Activated CD4-positive, alpha-beta T cell treated with anti-CD3 and anti-CD28 coated beads, Interleukin-2, amount 10 ng/mL, durations not matched to agents 7 days and 5 days (primary cell): ENCODE measurements at places on chromosomes 16 and 17. TPM values are rescaled to one million over a fixed set of nuclear protein-coding genes. Genes with fewer than 3 reads are reported as not detected.
A peak's percentile ranks its signal among the peaks of the same experiment; 100 is the strongest.

KRTAP9-8 gene
- total RNA-seq = not detected

DNA sequence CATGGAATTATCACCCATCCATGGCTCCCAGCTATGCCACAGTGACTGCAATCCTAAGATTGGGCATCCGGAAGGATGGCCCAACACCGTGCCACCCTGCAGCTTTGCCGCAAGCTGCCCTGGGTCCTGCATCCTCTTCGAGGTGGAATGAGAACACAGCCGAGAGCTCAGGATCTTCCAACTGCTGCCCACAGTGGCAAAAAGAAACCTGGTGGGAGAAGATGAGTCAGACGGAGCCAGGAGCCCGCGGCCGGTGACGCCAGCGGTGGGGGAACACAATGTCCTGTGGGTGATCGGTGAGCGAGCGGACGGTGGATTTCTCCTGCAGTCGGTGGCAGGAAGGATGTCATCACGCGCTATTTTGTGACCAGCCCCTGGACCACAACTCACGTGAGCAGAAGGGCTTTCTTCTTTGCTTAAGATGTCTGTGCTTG lies 20.1 kb downstream of the CD7 start:
- H3K27ac ChIP-seq = peak overlapping the region; percentile 100
- no peaks in the 10 kb centered on the region for H3K27me3 ChIP-seq
- H3K4me3 ChIP-seq = peak overlapping the region; percentile 90

DNA sequence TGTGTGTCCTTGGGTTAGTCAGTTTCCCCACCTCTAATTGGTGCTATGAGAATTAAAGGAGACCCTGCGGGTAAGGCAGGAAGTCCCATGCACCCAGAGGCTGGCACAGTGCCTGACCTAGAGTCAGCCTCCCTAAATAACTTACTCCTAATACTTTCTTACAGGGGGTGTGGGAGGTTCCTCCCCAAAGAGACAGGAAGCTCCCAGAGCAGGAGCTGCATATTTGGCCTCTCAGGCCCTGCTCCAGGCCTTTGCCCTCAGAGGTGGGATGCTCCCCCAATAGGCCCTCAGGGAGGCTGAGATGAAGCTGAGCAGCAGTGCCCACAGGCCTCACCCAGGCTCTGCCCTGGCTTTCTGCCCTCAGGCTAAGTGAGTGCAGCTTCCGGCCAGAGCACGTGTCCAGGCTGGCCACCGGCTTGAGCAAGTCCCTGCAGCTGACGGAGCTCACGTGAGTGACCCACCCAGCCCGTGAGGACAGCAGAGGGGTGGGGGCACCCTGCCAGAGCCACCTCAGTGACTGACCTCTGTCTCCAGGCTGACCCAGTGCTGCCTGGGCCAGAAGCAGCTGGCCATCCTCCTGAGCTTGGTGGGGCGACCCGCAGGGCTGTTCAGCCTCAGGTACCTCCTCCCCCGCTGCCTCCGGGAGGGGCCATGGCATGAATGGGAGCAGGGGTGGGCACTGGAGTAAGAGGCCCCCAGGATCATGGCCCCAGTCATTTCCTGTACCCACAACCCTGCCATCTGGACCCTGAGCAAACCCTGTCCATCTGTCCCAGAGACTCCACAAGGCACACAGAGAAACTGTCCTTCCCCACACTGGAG lies 31.1 kb upstream of the CPNE2 start:
- H3K27me3 ChIP-seq = no peaks in the 10 kb centered on the region
- H3K4me1 ChIP-seq = peaks cover 2% of the 10 kb centered on the region
- peak overlapping the region; percentile 26 for H3K27ac ChIP-seq
- no peak overlapping the region for H3K4me3 ChIP-seq

ABCC6 gene
- total RNA-seq = not detected

CHD9NB gene
- total RNA-seq = 0.15 TPM

MPV17L gene
- not detected for total RNA-seq

CES5A gene
- not detected for total RNA-seq

- no peak for DNase-seq
- peak overlapping the region; percentile 58 for H3K27ac ChIP-seq
- peaks cover 23% of the 10 kb centered on the region for H3K4me1 ChIP-seq
- peak overlapping the region; percentile 67 for H3K4me3 ChIP-seq
Measured at GRCh38 chr17:74467221-74467951, 952 bp downstream of the CD300A start.

HAGH gene
- 34.9 TPM for total RNA-seq

DNA sequence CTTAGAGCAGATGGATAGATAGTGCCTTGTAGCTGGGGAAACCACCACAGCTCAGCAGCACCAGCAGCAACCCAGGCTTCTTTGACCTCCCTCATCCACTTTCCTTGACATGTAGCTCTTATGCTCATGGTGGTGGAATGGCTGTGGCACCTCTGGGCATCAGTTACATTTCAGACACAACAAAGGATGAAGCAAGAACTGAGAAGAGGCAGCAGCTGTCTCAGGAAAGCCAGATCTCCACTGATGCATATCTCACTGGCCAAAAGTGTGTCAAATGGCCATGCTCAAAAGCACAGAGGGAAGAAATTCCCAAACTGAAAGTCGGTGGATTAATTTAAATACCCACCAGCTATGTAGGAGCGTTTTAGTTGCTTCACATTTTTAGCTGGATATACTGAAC lies 671.4 kb upstream of the SALL1 start:
- H3K4me1 ChIP-seq = no peaks in the 10 kb centered on the region
- no peak for DNase-seq
- H3K27me3 ChIP-seq = no peaks in the 10 kb centered on the region
- no peak overlapping the region for H3K4me3 ChIP-seq

CCL8 gene
- total RNA-seq = not detected

CDH1 gene
- 0.69 TPM for total RNA-seq

- no peaks in the 10 kb centered on the region for H3K27me3 ChIP-seq
- peak overlapping the region; percentile 43 for H3K27ac ChIP-seq
- H3K36me3 ChIP-seq = peaks cover 6% of the 10 kb centered on the region
- H3K4me1 ChIP-seq = peaks cover 46% of the 10 kb centered on the region
- peak; percentile 63 for DNase-seq
- H3K4me3 ChIP-seq = peak overlapping the region; percentile 9
Measured at GRCh38 chr16:12613131-12613991, 190.3 kb downstream of the CPPED1 start.

GRCh38 chr17:81228420-81228819 lies 5.7 kb upstream of the CEP131 start:
- H3K4me1 ChIP-seq = peaks cover 13% of the 10 kb centered on the region
- H3K27ac ChIP-seq = no peak overlapping the region
- no peak overlapping the region for H3K4me3 ChIP-seq
- peaks cover 19% of the 10 kb centered on the region for H3K36me3 ChIP-seq

DNA sequence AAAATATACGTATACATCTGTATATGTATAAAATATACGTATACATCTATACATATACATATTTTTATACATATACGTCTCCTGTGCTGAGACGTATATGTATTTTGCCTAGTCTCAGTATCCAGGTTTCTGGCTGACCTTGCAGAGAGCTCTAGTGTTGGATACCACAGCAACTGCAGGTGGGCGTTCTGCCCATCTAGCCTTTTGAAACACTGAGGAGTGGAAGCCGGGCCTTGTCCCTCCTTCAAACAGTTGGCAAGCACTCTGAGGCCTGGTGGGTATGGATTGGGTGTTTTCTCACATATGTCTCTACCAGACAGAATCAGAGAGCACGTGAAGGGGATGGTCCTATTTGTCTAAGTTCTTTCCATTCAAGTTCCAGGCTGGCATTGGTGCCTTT lies 39.4 kb upstream of the MRC2 start:
- H3K4me1 ChIP-seq = no peaks in the 10 kb centered on the region
- no peaks in the 10 kb centered on the region for H3K27me3 ChIP-seq
- H3K4me3 ChIP-seq = no peak overlapping the region
- no peak overlapping the region for H3K27ac ChIP-seq

GRCh38 chr17:77884019-77884418 lies 74.5 kb upstream of the TNRC6C start:
- H3K36me3 ChIP-seq = no peaks in the 10 kb centered on the region
- H3K4me3 ChIP-seq = peak overlapping the region; percentile 23
- peak overlapping the region; percentile 98 for H3K27ac ChIP-seq
- peak; percentile 28 for DNase-seq
- H3K27me3 ChIP-seq = peaks cover 36% of the 10 kb centered on the region

DNA sequence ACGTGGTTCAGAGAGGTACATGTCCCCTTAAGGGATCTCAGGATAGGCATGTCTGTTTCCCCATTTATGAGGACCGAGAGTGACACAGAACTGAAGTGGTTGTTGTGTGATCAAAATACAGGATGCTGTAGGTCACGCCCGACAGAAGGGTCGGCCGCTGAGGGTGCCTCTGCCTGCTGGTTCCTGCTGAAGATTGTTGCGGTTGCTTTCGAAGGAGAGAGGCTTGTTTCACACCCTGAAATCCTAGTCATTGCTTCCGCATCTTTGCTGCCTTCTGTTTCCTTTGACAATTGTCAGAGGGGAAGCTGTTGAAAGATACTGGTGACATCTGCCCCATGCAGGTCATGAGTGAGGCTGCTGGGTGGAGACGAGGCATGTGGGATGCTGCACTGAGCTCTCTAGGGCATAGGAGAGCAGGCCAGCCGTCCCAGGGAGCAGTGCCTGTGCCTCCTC lies 3.8 kb upstream of the NAT9 start:
- peaks cover 81% of the 10 kb centered on the region for H3K4me1 ChIP-seq
- peak overlapping the region; percentile 57 for H3K4me3 ChIP-seq
- no peaks in the 10 kb centered on the region for H3K27me3 ChIP-seq
- peak; percentile 86 for DNase-seq
- H3K27ac ChIP-seq = peak overlapping the region; percentile 94

LITAF gene
- 133 TPM for total RNA-seq

ETV4 gene
- 0.12 TPM for total RNA-seq

EZH1 gene
- 52.6 TPM for total RNA-seq

RAB11FIP4 gene
- total RNA-seq = 34.4 TPM

- H3K27me3 ChIP-seq = no peaks in the 10 kb centered on the region
- no peak overlapping the region for H3K4me3 ChIP-seq
- no peak overlapping the region for H3K27ac ChIP-seq
- H3K36me3 ChIP-seq = no peaks in the 10 kb centered on the region
- peaks cover 21% of the 10 kb centered on the region for H3K4me1 ChIP-seq
Measured at GRCh38 chr16:66510711-66511601, 39.0 kb downstream of the TK2 start.

DNA sequence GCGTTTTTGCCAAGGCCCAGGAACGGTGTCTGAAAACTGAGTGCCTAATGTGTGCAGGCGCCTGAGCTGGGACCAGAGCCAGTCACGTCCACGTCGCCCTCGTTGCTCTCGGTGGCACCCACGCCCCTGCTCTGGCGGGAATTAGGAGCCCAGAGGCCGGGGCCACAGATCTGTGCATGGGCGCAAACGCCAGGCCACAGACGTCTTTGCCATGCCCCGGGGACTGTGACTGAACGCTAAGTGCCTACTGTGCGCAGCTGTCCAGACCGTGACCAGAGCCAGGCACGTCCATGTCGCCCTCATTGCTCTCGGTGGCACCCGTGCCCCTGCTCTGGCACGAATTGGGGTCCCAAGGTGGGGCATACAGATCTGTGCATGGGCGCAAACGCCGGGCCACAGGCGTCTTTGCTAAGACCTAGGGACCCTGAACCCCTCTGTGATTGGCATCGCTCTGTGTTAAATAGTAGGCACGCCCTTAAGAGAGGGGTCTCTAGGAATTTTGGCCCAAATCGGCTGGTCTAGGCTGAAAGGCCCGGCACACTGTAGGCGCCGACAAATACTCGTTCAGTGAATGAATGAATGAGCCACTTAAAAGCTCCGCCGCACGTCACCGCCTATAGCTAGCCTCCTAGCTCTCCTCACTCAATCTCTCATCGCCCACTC lies 827 bp upstream of the UBALD1 start:
- no peaks in the 10 kb centered on the region for H3K36me3 ChIP-seq
- no peaks in the 10 kb centered on the region for H3K27me3 ChIP-seq
- DNase-seq = no peak
- H3K4me3 ChIP-seq = peak overlapping the region; percentile 94
- peaks cover 22% of the 10 kb centered on the region for H3K4me1 ChIP-seq

DNA sequence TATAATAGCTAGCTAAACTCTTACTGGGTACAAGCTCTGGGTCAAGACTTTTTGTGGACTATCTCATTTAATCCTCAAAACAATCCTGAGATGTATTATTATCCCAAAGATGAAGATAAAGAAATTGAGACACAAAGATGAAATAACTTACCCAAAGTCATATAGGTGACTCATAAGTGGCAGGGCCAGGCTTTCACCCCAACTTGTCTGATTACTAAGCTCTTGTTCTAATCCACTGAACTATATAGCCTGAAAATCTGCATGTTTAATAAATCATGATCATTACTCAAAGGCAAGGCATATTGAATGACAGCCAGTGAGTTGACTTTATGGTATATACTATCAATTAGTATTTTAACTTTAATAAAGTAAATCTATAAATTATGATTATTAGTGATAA lies 77.4 kb downstream of the SKAP1 start:
- H3K36me3 ChIP-seq = peaks cover 6% of the 10 kb centered on the region
- no peak overlapping the region for H3K27ac ChIP-seq
- no peaks in the 10 kb centered on the region for H3K27me3 ChIP-seq
- DNase-seq = no peak
- peaks cover 12% of the 10 kb centered on the region for H3K4me1 ChIP-seq

DNA sequence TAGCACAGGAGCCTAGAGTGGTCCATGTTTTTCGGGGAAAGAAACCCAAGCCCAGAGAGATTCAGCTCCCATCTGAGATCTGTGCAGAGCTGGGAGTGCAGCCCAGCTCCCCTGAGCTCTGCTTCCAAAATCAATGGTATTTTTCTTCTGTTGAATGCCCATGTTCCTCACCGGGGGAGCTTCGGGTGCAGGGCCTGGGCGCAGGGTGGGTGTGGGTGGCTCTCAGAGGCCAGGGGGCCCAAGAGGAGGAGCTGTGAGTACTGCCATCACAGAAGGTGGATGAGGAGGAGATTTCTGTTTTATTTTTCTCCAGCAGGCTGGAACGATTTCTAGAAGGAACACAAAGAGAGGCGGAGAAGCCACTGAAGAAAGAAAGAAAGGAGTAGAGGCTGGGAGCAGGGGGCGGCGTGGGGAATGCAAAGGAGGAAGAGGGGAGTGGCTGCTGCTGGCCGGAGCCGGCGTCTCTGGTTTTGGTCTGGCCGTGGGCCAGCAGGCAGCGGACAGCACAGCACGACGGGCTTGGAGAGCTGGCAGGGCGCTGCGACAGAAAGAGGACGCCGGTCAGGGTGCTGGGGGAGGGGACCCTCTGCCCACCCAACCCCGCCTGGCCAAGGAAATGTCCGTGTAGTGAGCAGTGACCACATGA lies 76.2 kb upstream of the KSR1 start:
- H3K27me3 ChIP-seq = peaks cover 25% of the 10 kb centered on the region
- H3K36me3 ChIP-seq = no peaks in the 10 kb centered on the region
- H3K4me3 ChIP-seq = no peak overlapping the region
- no peak overlapping the region for H3K27ac ChIP-seq
- H3K4me1 ChIP-seq = peaks cover 2% of the 10 kb centered on the region
